ENCODE measurements at places on chromosomes 2 and 18. TPM values are rescaled to one million over a fixed set of nuclear protein-coding genes. Genes with fewer than 3 reads are reported as not detected.

DNA sequence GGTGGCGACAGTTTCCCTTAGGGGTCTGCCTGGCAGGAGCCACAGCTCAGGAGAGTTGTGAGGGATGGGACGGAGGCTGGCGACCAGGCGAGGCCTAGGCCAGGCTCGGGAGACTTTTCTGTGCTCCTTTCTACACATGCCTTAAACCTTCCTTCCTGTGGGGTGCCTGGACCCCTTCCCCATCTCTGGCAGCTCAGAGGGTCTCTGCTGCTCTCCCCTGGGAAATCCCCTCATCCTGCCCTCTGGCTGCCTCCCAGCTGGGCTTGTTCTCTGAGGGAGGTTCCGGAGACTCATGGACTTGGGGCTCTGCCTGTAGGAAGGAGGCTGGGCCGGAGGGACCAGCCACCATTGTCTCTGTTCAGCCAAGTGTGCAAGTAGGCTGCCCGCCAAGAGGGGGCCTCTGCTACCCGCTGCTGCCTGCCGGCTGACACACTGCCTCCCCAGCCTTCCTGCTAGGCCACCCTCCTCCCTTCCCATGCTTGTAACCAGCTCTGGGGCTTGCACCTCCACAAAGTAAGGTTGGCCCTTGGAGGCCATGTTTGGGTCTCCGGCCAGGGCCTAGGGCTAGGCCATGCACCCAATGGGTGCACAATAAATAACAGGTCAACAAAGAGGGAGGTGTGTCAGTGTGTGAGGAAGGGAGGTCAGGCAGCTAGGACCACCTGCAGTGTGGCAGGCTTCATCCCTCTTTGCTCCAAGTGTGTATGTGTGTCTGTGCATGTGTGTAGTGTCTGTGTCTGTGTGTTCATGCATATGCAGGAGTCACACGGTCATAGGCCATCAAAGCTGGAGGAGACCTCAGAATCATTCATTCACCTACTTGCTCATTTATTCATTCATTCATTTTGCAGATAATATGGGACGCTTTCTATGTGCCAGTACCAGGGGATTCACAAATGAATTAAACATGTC, 28.8 kb downstream of the PSD4 start:
- DNase-seq: no peak

DNA sequence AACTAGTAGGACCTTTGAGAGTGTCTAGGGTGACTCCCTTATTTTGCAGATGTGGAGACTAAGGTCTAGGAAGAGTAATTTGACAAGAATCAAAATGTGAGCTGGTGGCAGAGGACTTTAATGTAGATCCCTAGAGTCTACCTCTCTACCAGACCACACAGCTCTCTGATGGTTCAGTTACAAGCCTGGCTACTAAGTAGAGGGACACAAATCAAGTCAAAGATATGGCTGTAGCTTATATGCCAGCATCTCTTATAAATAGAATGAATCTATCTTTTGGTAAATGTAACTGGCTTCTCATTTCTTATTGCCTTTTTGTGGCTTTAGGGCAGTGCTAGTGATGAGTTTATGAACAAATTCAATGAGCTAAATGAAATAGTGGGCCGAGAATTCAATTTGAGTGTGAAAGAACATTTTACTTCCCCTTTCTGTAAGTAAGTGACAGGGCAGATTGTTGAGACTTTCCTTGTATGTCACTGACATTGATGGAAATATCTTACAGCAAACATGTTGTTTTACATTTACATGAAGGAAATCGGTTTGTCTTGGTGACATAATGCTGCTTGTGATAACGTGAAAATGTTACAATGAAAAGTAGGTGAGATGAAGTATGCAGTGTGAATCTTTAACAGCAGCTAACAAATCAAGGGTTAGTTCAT, 28.3 kb downstream of the CSRNP3 start:
- no peak for DNase-seq

- no peak for DNase-seq
Observed at GRCh38 chr18:58338961-58339592, 289.8 kb downstream of the ALPK2 start.

Gene CDK5R2
- total RNA-seq: not detected

DNA sequence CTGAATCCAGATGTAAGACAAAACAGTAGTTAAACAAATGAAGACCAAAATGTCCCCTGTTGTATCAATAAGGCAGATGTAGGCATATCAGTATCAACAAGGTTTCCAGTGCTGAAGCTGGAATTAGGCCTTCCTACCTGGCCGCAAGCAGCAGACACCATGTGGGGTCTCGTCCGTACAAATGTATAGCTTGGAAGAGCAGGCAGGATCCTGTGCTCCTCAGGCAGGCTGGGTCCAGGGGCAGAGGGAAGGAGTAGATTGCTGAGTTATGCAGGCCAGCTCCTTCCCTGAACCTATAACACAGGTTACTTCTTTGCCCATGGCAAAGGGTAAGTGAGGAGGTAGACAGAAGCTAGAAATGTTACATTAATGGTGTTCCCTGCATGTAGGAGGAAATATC, 23.5 kb downstream of the NTSR2 start:
- DNase-seq: no peak

DNA sequence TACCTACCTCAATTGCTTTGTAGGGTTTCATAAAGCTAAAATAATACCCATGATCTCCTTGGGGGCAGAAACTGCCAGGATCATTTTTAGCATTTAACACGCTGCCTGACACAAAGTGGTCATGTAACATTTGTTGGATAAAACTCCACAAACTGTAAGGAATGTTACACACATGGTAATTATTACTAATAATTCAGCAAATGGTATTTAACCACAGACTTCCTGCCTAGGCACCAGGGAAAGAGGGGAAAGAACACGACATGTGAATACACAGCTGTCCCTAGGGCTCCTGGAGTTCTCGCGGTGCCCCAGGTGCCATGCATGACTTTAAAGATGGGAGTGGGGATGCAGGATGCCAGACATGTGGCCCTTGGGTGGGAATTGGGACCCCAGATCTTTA, 43.5 kb downstream of the ASAP2 start:
- DNase-seq: no peak

- no peak for DNase-seq
Observed at GRCh38 chr2:145530653-145531052, 1010.7 kb upstream of the ZEB2 start.

Gene AKAIN1
- not detected for total RNA-seq
